ENCODE measurements at places on chromosomes 16 and 17. TPM values are rescaled to one million over a fixed set of nuclear protein-coding genes. Genes with fewer than 3 reads are reported as not detected.

The HBA2 gene
- polyA plus RNA-seq, result 570 TPM

The OR4D1 gene
- polyA plus RNA-seq, result 0.10 TPM

The KRTAP2-1 gene
- not detected for polyA plus RNA-seq

The HES7 gene
- polyA plus RNA-seq, result not detected

The CCL3 gene
- 3.9 TPM for polyA plus RNA-seq

The SALL1 gene
- polyA plus RNA-seq, result 126 TPM

The PRSS33 gene
- 0.20 TPM for polyA plus RNA-seq

The JUP gene
- 163 TPM for polyA plus RNA-seq

The KRTAP2-3 gene
- not detected for polyA plus RNA-seq

The ARHGDIG gene
- polyA plus RNA-seq, result 3.6 TPM

The SDR42E2 gene
- polyA plus RNA-seq, result 0.22 TPM

The OR1A1 gene
- 0.08 TPM for polyA plus RNA-seq

The ZFPM1 gene
- 3.6 TPM for polyA plus RNA-seq

The KIAA0753 gene
- polyA plus RNA-seq, result 43.7 TPM

The RNU2-1 gene
- polyA plus RNA-seq, result not detected

The CHCT1 gene
- polyA plus RNA-seq, result 0.15 TPM

The CSH2 gene
- polyA plus RNA-seq, result 0.20 TPM

The FBXL19 gene
- polyA plus RNA-seq, result 16.9 TPM

The DNAAF8 gene
- 2.2 TPM for polyA plus RNA-seq

All from left kidney (tissue), 8 donors.